ENCODE measurements at places on chromosomes 7 and 10.

GRCh38 chr10:10803278-10803677 is 214.4 kb upstream of the CELF2 start:
- DNase-seq, result no peak

DNA sequence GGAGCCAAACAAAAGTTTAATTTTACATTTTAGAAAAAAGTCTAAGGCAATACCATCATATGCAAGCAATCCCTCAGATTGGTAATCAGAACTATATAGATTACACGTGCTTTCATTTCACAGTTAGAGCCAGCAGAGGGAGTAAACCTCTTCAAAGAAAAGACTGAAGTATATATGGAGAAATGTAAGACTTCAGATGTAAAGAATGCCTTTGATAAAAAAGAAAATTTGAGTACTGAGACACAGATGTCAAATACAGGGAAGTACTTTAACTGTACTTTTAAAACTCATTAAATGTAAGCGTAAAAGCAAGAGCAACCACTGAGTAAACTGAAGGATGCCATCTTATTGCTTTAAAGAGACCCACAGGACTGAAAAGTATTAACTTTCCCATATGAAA is 101.4 kb upstream of the FAM133B start:
- no peak for DNase-seq

GRCh38 chr10:77287647-77288120 is 349.9 kb downstream of the KCNMA1 start:
- no peak for DNase-seq

DNA sequence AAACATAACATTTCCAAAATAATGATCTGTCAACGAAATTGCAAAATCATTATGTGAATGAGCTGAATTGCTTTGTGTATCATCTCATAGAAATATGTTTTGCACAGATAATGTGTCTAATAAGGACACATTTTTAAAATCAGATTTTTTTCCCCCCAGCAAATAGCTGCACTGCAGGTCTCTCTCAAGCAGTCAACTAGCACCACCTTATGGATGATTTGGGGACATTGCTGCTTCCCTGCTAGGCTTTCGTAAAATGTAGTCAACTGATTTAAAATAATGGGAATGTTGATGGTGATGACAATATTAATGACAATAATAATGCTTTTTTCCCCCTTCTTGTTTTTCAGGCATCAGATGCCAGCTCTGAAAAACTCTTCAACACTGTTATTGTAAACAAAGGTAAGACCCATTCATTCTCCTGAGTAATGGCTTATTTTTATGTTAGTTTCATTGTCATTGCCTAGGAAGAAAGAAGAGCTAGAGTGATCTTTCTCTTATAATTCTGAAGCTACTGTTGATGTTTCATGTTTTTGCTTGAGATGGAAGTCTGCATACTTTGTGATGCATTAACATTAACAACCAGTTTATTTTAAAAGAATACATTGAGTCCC is 433.6 kb upstream of the GALNT17 start:
- DNase-seq, result no peak

DNA sequence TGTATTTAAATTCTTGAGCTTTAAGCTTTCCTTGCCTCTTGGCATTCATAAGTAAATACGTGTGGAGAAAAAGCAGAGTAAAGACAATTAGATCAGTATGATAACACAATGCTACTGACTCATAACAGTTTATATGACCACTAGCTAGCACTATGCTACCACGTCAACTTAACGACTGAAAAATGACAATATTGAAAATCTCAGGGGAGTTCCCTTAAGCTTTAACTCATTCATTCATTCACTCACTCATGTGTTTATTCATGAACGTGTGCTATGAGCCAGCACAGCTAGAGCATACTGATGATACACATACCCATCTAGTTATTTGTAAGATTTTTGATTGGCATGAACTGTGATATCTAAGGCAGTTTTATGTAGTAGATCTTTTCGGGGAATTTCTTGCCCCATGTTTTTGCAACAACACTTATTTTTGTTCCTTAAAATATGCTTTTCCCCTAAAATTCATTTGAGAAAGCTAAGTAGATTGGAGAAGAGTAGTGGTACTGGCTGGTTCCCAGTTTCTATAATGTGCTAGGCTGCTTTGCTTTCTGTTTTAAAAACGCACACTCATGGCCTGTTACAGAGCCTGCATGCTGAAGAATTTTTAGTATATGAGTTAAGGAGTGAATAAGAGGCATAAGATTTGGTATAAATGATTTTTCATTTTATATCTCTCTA is 57.4 kb upstream of the ACBD5 start:
- no peak for DNase-seq

- DNase-seq, result no peak
Measured at GRCh38 chr7:136336932-136337331, 359.8 kb upstream of the MTPN start.

GRCh38 chr10:27030060-27030459 is 70.2 kb downstream of the ANKRD26 start:
- DNase-seq, result no peak

DNA sequence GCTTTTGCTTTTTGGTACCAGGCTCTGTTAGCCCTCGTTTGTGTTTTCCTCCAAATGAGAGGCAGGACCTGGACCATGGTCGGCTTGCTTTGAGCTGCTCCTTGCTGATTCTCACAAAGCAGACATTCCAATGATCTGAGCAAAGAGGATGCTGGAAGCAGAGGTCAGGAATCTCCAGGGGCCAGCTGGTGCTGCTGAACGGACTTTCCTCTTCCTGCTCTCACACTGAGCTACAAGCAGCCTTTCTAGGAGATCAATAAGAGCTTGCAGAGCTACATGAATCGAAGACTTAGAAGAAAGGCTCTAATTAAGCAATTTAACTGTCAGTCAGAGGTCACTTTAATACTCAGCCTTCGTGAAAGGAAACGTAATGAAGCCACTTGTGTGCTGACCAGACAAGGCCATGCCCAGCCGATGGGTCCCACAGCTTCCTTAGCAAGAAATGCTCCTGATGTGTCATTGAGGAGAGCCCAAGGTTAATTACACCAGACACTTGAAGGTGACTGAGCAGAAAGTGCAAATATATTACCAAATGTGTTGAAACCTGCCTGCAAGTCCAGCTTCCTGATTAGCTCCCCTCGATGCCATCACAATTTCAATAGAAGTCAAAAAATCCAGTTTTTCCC is 151.3 kb upstream of the RSU1 start:
- no peak for DNase-seq

DNA sequence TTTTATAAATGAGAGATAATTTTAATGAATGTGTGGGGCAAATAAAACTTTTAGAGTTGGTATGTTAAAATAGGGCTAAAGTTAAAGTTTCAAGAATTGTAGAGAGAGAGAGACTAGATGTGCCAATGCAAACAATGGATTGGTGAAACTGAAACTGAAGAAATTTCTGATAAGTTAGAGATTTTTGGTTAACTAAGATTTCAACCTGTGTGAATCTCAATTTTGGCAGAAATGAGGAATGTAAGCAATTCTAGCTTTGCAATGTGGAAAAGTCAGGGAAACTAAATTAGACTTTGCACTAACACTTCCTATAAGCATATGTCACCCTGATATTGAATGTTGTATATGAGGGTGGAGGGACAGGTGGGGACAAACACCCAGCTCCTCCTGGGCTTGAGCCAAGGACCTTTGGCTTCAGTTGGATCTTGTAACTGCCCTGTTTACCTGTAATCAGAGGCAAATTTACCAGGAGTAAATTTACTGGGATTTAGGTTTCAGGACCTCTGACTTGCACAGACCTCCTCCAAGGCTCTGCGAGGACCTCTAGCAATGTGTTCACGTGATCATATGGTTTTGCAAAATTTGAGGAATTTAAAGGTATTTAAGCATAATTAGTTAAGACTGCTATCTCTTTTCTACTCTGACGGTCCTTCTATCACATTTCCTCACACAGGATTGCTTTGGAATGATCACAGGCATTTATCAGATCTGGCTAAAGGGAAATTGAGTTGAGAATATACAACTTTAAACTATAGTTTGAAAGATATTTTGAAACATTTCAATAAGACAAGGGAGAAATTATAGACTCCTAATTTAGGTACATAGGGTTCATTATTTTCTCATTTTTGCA is 33.1 kb upstream of the RPA3 start:
- DNase-seq, result no peak

DNA sequence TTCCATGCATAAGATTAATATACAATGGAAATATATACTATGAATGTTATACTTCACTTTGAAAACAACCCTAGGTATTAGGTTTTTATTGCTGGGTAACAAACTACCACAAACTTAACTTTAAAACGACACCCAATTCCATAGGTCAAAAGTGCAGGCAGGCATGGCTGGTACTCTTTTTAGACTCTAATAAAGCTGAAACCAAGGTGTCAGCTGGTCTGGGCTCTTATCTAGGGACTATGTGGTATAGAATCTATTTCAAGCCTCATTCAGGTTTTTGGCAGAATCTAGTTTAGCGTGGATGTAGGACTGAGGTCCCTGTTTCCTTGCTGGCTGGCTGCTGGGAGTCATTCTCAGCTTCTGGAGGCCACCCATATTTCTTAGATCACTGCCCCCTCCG is 65.0 kb upstream of the TMEM168 start:
- no peak for DNase-seq

DNA sequence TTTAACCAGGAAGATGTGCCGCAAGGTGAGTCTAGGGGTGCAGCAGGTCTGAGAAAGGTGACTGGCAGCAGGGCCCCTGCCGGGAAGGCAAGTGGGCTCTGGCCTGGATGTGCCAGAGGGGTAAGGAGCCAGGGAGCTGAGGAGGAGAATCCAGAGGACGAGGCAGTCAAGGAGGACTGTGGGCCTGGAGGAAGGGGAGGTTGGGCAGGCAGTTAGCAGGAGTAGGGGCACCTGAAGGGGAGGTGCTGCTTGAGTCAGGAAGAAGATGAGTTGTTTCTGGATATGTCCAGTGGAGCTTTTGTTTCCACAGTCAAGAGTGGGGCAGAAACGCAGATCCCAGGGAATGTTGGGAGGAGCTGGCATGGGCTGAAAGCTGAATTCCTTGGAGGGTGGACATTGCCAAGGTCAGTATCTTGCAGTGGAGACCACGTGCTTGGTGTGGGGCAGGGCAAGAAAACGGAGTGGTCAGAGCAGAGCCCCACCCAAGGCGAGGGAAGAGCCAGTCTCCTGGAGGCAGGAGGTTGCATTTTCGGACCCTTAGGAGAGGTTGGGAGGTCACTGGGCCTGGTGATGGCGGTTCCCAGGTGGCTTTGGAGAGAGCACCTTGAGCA is 34.0 kb downstream of the MINDY4 start:
- no peak for DNase-seq

GRCh38 chr10:45380903-45381620 is 7.0 kb downstream of the ALOX5 start:
- DNase-seq, result no peak

DNA sequence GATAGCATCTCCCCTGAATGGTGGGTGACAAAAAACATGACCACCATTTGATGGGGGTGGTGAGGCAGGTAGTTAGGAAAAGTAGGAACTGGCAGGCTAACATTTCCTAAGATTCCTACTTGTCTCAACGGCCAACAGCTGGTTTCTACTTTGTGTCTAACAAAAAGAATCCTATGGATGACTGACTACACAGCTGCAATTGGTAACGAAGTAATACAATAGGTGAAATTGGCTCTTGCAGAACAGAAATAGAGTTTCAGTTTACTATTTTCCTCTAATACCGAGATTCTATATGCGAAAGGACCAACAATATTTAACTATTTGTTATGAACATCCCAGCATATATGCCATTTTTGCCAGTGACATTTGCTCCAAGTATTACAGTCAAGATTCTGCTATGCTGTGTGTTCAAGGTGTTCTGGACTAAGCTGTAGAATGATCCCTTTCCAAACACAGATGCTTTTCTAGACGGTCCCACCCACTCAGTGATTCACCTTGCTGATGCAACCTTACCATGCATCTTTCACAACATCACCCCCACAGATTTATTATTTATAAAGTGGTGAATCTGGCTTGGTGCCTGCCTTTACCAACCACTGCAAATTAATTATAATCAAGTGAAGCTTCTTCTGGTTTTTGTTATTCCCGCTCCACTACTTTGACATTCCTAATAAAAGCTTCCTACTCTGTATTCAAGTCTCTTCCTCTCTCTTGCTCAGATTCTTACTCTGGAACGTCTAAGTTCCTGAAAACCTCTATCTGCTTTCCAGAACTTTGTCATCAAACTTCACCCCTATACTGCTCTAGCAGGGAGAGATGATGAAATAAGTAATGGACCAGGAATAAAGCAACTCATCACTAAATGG is 16.8 kb downstream of the BBIP1 start:
- no peak for DNase-seq

- no peak for DNase-seq
Measured at GRCh38 chr10:111956841-111957240, 226.7 kb downstream of the GPAM start.

- no peak for DNase-seq
Measured at GRCh38 chr7:140914083-140914482, 10.6 kb downstream of the BRAF start.

GRCh38 chr10:60823324-60823723 is 45.0 kb downstream of the CDK1 start:
- no peak for DNase-seq

DNA sequence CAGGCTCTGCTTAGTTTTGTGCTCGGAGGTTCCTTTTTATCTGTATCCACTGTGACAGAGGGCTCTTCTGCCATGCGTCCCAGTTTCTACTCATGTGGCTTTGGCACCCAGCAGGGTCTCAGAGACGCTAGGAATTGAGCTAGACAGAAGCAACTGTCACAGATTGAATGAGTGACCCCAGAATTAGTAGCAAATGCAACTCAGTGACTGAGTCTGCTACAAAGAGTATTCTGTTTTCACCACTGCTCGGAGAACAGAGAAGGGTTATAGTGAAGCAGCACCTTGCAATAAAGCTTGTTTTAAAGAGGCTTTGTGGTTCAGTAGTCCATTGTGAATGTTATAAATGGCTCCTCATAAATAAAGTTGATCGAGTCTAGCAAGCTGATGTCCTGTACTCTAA is 113.2 kb downstream of the DNAH11 start:
- no peak for DNase-seq

DNA sequence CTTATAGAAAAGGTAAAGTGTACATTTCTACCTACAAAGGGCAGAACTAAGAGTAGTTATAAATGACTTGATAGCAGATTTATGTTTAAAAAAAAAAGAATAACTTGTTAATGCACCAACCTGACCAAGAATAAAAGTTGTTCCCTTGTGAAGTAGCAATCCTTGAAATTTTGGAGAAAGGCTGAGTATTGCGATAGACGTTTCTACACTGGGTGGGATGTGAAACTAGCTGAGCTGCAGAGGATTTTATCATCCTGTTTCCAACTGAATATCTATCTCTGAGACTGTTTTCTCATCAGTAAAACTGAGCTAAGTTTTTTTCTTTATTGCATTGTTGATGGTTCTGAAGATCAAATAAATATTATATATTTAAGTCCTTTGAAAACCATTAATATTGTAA is 14.6 kb downstream of the MDFIC start:
- no peak for DNase-seq

GRCh38 chr7:154480817-154481216 is 428.6 kb downstream of the DPP6 start:
- DNase-seq, result no peak
